Omental fat pad (tissue), 4 donors: ENCODE measurements at places on chromosomes 7 and 10. TPM values are rescaled to one million over a fixed set of nuclear protein-coding genes. Genes with fewer than 3 reads are reported as not detected.

- DNase-seq: no peak
Measured at GRCh38 chr10:112883360-112884178, 66.5 kb upstream of the TCF7L2 start.

- no peak for DNase-seq
Measured at GRCh38 chr10:2900530-2900929, 166.8 kb upstream of the PFKP start.

GRCh38 chr10:50393784-50394467, 142.6 kb upstream of the ASAH2 start:
- DNase-seq: no peak

DNA sequence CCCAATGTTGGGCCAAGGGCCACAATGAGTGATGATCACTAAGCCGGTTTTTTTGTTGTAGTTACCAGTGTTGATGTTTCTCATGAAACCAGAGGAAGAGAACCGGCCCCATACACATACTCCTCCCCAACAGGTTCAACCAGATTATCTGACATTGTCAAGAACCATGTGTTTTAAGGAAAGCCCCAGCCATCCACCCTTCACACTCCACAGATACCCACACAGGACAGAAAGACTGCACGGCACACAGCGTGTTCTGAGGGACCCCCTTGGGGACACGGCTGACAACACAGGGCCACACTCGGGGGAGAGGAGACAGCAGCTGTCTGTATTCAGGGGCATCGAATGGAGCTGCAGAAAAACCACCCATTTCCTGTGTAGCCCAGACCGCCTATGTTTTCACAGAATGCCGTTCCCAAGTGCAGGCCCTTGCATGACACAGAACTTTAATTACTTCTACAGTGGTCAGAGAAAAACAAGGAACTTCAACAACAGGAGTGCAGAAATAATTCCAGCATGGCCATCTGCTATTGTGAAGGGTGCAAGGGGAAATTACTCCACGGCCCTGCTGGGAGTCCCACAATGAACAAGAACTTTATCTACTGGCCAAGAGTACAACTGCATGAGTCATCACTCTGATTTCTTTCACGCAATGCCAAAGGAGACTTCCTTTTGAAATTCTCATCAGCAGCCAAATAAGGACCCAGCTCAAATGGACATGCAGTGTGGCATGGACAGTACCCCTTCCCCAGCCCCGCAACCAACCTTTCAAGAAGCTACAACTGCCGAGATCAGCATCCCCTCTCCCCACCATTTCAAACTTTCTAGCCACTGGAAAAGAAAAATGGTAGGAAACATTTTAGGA, 2.3 kb downstream of the KLF6 start:
- no peak for DNase-seq

- no peak for DNase-seq
Measured at GRCh38 chr10:103783681-103784080, 71.7 kb downstream of the SH3PXD2A start.

- no peak for DNase-seq
Measured at GRCh38 chr10:8617792-8618191, 563.3 kb downstream of the GATA3 start.

Gene EIF4H
- 284 TPM for total RNA-seq

Gene ITIH2
- not detected for total RNA-seq

Gene ADIRF
- total RNA-seq: 729 TPM

Gene PTF1A
- not detected for total RNA-seq
